Jurkat, Clone E6-1 (cell line): ENCODE measurements at places on chromosomes 7 and 10.

- DNase-seq, result no peak
Observed at GRCh38 chr7:50268223-50268622, 36.3 kb upstream of the IKZF1 start.

DNA sequence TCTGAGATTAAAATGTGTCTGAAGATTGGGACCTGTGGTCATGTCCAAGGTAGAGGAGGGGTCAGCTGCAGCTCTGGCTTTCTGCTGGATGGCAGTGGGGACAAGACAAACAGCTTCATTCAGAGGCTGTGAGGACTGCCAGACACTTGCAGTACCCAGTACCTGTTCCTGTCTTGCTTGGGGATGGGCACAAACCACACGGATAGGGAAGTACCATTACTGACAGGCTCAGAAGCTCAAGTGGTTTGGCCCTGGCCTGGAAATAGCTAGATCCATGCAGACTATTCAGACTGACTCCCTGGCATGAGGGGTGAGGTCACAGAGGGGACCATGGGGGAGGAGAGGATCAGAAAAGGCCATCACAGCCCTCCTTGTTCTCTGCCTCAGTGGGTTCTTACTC, 56.0 kb upstream of the COMTD1 start:
- no peak for DNase-seq

DNA sequence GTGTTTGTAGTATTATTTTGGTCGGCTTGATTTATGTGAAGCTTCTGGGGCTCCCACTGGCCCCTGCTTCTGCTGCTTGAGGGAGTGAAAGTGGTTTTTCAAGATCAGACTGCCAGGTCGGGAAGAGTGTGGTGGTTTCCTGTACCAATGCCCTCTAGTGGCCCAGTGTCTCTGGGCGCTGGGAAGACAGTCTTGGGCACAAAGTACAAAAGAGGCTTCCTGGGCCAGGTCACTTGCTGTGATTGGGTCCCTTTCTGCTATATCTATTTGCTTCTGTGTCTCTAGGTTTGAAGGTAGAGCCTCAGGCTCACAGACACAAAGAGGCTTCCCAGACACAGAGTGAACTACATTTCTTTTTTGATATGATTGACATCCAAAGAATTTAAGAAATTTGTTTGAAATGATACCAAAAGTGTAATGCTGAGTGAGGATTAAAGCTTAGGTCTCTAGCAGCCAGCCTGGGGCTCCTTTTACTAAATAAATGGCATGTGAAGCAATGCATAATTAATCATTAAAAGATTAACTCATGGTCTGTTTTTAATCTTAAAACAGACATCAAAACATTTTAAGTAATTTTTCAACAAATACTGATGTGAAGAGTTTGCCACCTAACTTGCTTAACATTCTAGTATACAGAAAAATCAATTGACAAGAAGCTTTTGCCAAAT, 36.3 kb downstream of the ABCB1 start:
- DNase-seq, result peak; percentile 32

DNA sequence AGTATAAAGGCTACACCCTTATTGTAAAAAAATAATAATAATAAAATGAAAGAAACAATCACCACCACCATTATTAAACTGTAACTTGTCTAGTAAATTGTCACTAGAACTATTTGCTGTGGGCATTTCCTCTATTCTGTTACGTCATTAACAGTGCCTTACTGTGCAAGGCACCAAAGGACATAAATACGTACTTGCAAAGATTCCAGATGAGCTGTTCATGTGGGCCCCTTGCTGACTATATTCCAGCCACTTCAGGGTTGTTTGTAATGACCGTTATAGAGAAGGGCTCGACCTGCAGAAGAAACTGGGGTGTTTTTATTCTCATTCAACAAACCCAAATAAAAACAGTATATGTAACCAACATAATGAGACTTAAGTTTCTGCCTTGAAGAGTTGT, 60.4 kb downstream of the KLRG2 start:
- no peak for DNase-seq

GRCh38 chr10:11616021-11616420, 4.6 kb upstream of the USP6NL start:
- DNase-seq, result no peak

DNA sequence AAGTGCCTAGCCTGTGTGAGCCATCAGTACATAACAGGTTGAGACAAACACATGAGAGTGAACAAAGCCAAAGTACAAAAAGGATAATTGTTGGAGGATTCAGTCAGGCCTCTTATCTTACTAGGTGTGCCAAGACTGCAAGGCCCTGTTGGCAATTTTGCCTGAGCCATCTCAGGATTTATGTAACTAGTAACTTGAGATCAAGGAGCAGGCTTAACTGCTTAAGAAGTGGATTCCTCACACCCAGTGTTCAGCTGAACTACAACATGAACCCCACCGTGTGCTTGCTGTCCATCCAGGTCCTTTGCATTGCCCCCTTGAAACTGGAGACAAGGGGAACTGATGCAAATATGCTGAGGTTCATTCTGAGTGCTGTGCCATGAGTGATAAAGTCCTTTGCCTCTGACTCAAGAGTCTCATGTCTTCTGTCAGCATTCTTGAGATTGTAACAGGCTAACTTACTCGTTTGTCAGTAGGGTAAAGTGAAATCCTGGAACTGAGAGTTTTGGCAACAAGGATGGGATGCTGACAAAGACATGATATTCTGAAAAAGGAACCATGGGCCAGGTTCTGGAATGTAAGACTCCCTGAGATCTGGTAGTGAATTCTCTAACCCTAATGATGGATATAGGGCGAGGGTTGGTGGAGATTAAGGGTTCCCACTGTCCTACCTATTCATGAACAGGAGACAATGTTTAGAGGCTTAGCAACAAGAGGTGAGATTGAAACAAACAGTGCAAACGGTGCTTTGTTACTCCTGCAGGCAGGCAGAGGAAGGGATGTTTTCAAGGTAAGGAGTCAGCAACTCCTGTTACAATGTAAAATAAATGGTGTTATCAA, 44.1 kb upstream of the GATAD1 start:
- no peak for DNase-seq

- no peak for DNase-seq
Observed at GRCh38 chr10:72746426-72747363, 54.8 kb downstream of the MCU start.

DNA sequence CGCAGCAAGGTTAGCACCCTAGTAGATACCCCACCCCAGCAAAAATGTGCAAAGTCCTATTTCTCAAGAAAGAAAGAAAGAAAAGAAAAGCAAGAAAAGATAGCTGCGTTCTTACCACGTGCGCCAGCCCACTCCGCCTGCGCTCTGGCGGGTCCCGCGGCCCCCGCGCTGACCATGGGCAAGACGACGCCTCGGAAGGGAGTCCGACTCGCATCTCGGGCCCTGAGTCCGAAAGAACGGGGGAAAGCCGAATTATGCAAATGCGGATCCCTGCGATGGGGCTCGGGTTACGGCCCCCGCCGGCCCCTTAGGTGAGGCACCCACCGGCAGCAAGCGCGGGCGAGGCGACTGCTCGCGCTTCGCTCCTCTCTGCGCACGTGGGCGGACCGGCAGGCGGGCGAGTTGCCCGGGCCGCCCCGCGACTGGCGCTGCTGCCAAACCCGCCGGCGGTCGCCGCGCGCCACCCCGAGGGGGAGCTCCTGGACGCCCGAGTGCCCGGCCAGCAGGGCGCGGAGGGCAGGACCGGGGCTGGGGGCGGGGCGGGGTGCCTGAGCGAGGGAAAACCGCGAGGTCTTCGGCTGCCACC, 2.4 kb upstream of the EGR2 start:
- no peak for DNase-seq

GRCh38 chr7:71408271-71408670, 276.3 kb downstream of the GALNT17 start:
- no peak for DNase-seq

DNA sequence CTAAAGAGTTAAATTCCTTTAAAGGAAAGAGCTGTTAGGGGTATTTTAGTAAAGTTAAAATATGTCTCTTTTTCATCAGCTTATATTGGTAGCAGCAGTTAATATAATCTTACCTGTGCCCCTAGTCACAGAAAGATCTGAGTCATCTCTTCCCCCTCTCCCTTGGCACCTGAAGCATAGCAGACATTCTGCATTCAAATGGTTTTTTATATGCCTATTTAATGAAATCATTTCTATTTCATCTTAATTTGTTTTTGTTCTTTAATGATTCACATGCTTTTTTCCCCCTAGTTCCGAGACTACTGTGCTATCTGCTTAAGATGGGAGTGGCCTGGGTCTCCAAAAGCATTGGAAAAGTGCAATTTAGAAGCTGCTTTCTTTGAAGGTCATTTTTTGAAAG, 33.3 kb downstream of the FHIP2A start:
- no peak for DNase-seq

DNA sequence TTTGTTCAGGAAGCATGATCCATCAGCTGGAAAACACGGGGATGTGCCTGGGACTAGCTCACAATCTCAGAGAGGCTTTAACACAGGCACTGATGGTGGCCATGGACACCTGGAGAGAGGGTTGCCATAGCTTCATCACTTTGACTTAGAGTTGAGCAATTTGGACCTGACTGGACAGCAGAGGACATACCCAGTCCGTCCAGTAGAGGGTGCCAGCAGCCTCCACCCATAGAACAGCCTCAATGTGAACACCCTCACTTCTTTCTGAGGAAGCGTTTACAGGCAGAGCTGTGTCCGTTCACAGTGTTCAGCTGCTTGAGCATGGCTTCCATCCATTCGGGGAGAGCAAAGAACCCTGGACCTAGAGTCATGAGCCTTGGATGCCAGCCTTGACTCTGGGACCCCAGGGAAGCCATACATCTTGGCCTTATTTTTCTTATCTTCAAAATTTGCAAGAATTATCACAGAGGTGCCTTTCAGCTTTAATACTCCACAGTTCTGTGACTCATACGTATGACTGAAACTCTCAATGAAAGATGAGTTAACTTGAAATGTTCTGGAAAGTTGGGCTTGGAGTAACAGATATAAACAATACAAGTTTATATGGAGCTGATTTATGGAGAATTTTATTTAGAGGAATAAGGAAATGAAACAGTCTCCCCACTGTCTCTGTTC, 302.9 kb upstream of the PODXL start:
- DNase-seq, result peak; percentile 39

DNA sequence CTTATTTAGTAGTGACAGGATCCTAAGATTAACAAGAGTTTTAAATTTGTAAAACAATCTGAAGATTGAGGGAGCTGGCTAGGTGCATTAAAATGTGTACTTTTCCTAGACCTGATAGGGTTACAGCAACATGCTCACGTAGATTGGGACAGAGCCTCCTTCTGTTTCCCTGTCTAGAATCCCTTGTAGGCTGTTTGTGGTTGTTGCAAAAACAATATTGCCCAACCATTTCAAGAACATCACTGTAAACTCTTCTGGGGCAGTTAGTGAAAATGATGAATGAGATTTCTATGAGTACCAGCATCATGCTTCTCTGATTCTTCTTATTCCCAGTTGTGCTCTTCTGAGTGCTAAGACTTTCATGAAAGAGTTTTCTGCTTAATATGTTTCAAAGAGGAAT, 14.7 kb upstream of the CPED1 start:
- DNase-seq, result no peak

DNA sequence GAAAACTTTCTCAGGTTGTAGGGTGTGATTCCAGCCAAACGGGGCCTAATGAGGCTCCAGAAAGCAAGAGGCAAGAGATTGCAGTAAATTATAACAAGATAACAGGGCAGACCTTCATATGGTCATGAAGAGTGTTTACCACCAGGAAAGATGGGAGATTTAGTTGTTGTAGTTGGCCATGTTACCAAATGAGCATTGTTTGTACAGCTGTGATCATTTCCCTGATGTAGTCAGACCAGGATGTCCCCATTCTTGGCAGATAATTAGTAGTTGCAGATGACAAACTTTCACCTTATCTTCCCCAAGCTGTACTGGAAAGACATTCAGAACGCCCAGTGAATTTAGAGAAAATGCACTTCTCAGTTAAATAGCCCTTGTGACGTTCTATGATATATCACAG, 630.8 kb downstream of the ANKRD7 start:
- no peak for DNase-seq

GRCh38 chr7:100567751-100568175, 5.9 kb downstream of the SAP25 start:
- no peak for DNase-seq

GRCh38 chr10:127976701-127977356, 69.9 kb downstream of the PTPRE start:
- no peak for DNase-seq

GRCh38 chr10:64619102-64619501, 1097.9 kb downstream of the REEP3 start:
- no peak for DNase-seq

DNA sequence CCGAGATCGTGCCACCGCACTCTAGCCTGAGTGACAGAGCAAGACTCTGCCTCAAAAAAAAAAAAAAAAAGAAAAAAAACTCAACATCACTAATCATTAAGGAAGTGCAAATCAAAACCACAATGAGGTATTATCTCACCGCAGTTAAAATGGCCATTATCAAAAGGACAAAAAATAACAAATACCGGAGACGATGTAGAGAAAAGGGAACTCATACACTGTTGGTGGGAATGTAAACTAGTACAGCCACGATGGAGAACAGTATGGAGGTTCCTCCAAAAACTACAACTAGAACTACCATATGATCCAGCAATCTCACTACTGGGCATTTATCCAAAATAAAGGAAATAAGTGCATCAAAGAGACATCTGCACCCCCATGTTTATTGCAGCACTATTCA, 24.3 kb downstream of the GRK5 start:
- DNase-seq, result no peak

DNA sequence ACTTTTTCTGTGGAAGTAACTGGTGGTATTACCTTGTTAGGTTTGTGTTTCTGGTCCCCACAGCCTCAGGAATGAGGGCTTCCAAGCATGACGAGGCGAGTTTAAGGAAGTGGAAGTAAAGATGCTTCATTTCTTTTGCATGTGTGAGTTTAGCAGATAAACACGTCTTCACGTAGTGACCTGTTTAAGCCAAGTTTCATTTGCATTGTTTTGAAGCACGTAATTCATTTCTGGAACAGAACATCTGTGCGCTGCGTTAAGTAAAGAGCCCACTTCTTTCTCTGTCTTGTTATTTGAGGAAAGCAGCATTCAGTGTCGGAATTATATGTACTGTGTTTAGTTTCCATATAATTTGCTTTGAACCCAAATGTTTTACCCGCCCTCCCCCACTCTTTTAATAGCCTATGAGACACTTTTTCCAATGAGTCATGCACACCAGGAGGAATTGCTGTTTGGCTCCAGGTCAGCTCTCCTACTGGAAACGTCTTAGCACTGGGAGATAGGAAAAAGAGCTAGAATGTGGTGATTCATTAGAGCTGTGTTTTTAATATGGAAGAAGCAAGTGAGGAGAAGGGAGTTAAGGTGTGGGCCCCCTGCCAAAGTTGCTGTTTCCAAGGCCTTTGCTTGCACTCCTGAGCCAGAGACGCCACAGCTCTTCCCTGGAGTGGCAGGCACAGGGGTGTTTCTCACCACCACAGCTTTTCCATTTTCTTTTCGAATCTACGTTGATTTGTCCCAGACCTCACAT, 36.7 kb downstream of the BTBD16 start:
- no peak for DNase-seq

- no peak for DNase-seq
Observed at GRCh38 chr10:3881622-3882021, 96.6 kb upstream of the KLF6 start.

DNA sequence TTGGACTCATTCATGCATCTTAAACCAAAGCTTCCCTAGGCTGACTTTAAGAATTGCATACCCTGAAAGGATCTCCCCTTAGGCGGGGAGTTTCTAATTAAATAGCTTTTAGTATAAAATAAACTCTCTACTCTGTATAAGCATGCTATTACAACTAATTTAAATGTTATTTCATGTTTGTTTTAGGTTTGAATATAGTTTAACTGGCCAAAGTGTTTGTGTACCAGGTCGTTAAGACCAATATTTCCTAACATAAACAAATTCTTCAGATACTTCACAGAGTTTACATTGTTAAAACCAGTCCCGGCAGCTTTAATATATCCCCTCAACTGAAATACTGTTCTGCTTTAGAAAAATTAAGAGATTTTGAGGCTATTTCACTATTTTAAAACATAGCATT, 2.3 kb downstream of the GLI3 start:
- DNase-seq, result no peak
